ENCODE measurements at places on chromosomes 16 and 17. TPM values are rescaled to one million over a fixed set of nuclear protein-coding genes. Genes with fewer than 3 reads are reported as not detected.

Gene CCDC78
- not detected for total RNA-seq

Gene METTL2A
- total RNA-seq: 11.2 TPM

Gene ADAM11
- 0.57 TPM for total RNA-seq

Gene CHST6
- not detected for total RNA-seq

Gene IRF8
- 40.8 TPM for total RNA-seq

Gene IL34
- not detected for total RNA-seq

Gene GUCY2D
- not detected for total RNA-seq

Gene GPR179
- under 0.01 TPM for total RNA-seq

Gene HASPIN
- total RNA-seq: not detected

Gene OMG
- total RNA-seq: 6.5 TPM

Gene LGALS9
- total RNA-seq: 32.6 TPM

Gene MYH8
- total RNA-seq: not detected

Gene CLEC18A
- total RNA-seq: 2.0 TPM

Gene CACNG5
- total RNA-seq: not detected

All from subcutaneous adipose tissue (tissue), 4 donors.